ENCODE measurements at places on chromosomes 6 and 20.

DNA sequence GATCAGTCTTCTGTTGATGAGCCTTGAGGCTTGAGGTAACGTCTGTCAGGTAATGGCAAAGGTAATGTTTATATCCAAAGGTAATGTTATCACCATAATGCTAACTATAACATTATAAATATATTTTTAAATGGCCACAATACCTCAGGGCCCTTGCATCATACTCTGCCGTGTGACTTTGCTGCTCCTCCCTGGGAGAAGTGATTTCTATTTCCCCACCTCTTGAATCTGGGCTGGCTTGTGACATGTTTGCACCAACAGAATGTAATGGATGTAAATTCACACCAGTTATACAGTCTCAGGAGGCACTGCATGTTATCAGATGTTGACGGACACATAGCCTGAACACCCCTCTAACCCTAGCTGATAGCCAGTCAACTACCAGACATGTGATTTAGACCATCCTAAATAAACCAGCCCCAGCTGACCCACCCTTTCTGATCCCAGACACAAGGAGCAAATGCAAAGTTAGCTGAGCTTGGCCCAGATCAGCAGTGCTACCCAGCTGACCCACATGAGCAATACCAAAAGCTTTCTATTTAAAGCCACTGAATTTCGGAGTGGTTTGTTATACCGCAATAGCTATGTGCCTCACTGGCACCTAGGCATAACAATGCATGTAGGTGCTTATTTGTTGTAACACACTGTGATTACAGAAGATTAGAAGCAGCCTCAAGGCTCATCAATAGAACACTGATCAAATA is 93.8 kb upstream of the SIRPA start:
- DNase-seq, result no peak

DNA sequence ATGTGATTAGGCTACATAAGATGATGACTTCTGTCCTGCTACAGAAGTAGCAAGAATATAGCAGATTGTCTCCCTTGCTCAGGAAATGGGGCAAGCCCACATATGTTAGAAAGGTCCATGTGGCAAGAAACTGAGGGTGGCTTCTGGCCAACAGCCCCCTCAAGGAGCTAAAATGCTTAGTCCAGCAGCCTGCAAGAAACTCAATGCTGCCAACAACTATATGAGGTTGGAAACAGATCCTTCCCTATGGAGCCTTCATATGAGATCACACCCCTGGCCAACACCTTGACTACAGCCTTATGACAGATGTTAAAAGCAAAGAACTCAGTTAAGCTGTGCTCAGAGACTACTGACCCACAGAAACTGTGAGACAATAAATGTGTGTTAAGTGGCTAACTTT is 22.1 kb downstream of the PTPRT start:
- DNase-seq, result no peak

DNA sequence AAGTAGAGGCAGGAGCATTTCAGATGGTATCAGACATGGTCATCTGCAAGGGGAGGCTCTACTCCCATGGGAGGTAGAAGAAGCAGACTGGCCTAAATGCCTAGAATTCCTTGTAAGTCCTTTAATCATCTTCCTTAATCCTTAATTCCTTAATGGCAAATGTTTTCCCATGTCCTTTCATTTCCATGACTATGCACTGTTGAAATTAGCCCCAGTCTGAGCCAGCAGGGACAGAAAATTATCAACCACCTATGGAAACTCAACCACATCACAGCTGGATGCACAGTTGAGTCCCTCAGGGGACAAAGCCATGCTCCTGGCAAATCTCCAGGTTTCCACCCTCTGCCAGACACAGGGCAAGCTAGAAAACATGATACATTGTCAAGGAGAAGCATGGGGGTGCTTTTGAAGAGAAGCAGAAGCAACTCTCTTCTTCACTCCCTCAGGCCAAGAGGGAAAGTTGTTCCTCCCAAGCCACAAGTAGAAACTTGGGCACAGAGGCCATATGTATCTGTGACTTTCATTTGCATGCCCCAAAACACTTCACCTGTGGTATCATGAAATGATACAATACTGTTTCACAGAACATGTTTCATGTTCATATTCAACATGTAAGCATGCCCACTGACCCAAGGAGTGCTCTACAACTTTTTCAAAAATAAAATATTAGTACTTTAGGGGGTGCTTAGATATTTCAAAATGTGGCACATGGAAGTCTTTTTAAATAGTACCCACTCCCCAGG is 683.6 kb downstream of the KIF16B start:
- DNase-seq, result no peak

DNA sequence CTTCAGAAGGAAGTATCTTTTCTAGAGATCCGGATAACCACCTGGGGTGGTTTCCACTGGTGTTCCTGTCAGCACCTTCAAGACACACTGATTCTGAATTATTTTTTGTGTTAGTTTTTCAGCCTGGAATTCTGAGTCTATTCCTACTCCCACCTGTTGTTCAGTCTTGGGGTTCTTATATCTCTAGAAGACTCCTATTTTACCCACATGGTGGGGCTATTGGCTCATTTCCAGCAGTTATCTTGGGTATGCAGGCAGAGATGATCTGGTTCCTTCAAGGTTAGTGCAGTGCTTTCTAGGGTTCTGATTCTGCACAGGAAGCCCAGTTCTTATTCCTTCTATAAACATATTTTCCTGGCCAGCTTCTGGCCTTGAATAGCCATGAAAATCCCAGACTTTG is 175.6 kb upstream of the PDE7B start:
- peak; percentile 15 for DNase-seq

GRCh38 chr6:153698001-153698400 is 341.0 kb upstream of the OPRM1 start:
- DNase-seq, result no peak

DNA sequence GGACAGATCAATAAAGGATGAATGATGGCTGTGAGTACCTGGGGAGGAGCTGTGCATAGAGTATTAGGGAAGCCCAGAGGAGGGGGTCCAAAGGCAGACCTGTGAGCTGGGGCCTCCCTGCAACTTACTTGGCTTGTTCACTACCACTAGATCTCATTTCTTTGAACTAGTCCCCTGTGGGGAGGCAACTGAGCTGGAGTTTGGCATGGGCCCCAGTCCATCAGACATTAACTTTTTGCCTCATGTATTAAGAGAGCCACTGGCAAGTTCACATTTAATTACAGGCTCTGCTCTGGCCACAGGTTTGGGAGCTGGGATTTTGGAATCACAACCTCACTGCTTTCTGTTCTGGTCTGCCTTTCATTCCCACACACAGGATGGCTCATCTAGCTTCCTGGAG is 254.1 kb downstream of the PRL start:
- no peak for DNase-seq

- no peak for DNase-seq
Observed at GRCh38 chr6:82494367-82494766, 130.8 kb downstream of the TPBG start.

- DNase-seq, result no peak
Observed at GRCh38 chr20:39853636-39854035, 835.4 kb downstream of the MAFB start.

DNA sequence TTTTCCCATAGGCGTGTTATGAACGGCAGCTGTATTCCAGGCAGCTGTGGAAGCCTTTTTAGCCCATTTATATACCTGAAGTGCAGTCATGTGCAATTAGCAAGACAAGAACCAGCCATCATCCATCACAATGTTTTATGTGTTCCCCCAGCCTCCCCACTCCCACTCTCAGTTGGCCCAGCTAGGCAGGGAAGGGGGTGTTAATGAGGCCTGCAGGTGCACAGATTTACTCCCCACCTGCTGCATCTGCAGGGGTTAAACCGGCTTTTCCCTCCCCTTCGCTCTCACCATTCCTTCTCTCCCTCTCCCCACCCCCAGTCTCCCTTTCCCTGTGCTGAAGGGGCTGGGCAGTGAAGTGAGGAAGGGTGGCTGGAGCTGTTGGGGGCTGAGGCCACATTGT is 149.8 kb upstream of the AKAP12 start:
- DNase-seq, result no peak

GRCh38 chr6:90184334-90185298 is 112.0 kb downstream of the BACH2 start:
- DNase-seq, result no peak
